Stimulated activated CD8-positive, alpha-beta memory T cell treated with anti-CD3 and anti-CD28 coated beads, Interleukin-4, amount 100 ng/mL, for 24 hours (primary cell): ENCODE measurements at places on chromosomes 6 and 20.
A peak's percentile ranks its signal among the peaks of the same experiment; 100 is the strongest.

DNA sequence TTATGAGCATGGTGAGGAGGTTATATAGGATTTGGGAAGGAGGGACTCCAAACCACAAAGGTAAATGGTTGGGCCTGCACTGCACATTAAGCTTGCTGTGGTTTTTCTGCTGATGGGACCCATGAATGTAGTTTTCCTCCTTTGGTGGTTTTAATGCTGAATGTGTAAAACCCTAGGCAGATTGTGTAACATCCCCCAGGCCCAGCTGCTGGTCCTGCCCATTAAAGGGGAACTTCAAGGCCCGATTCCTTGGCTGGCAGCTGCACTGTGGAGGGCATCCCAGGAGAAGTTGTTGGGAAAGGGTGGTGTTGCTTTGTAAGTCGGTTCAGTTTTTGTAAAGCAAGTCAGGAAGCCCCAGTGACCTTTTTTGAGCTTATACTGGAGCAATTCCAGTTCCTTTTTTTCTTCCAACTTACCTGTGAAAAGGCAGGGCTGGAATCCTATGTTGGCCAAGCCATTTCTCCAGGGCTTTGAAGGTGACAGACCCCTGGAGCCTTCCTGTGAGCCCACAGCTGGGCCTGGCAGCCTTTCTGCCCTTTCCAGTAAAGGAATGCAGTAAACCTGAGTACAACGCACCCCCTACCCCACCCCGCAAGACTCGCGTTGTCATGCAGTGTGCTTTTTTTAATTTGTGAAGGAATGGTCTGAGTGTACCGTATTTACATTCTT, 43.1 kb upstream of the NAA20 start:
- no peak for DNase-seq

DNA sequence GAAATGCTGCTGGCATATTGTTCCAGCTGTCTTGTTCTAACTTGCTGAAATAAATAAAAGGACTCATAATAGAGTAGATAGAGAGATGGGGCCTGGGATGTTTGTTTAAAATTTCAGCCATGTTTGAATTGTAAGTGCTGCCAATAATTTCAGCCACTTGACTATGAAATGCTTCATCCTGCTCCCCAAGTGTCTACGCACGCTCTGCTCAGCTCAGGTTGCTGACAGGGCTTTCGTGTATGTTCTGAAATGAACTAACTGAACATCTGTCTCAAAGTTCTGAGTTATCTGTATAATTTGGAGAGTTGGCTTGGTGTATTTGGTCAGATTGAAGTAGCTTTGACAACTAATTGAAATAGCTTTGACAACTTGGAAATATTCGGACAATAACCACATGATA, 387.8 kb downstream of the BMP2 start:
- DNase-seq, result no peak

GRCh38 chr20:29443819-29444218, 1813.6 kb upstream of the DEFB115 start:
- DNase-seq, result no peak

DNA sequence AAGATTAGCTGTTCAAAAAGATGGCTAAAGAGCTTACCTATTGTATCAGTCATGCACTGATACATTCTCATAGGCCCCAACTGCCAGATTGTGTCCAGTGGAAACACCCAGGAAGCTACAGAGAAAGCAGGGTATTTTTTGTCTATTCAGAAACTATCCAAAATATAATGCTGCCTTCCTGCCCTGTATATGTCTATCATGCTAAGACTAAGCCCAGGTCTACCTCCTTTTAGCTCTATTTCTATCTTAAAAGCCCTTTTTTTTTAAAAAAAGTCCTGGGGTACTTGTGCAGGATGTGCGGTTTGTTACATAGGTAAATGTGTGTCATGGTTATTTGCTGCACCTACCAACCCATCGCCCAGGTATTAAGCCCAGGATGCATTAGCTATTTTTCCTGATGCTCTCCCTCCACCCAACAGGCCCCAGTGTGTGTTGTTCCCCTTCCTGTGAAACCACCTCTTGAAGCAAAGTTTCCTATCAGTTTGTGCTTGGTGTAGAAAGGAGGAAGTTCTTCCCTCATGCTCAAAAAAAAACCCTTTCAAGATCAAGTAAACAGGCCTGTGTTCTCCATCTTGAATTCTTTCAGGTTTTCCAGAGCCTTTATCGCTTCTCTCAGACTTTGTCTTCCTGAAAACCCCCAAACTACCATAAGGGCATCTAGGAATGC, 514 bp downstream of the DEFB129 start:
- DNase-seq, result no peak

DNA sequence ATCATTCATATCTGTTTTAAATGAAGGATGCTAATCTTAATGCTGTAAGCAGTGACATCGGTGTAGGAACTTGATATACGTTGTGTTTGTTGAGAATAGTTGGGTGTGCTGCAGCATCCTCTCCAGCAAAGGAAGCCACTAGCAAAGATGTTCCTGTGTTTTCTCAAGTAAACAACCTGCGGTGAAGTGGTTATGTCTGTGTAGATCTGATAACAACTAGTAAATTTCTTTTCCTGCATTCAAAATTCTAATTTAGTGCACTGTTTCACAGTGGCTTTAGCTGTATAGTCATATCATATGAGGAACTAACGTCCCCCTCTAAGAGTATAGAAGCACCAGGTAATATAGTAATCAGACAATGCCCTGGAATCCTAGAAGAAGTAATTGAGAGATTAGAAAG, 38.7 kb downstream of the NCOA7 start:
- no peak for DNase-seq

GRCh38 chr6:37238381-37238780, 19.2 kb upstream of the TBC1D22B start:
- DNase-seq, result no peak

GRCh38 chr6:148064406-148065134, 278.1 kb upstream of the SASH1 start:
- no peak for DNase-seq

- DNase-seq, result no peak
Measured at GRCh38 chr6:143160439-143161220, 99.9 kb downstream of the AIG1 start.

DNA sequence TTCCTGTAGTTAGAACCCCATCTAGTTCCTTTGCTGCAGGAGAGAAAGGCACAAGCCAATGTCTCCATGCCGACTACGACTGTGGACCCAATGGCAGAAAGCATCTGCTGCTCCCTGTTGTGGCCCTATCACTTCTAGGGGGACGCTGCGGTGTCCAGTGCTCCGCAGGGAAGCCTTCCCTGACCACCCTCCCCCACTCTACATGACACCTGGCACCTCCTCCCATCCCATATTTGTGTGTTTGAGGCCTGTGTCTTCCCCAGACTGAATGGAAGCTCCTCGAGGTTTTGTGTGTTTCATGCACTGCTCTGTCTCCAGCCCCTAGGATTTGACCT, 159.5 kb downstream of the DTNBP1 start:
- DNase-seq, result no peak

- DNase-seq, result no peak
Measured at GRCh38 chr6:45469663-45470062, 91.9 kb upstream of the SUPT3H start.

DNA sequence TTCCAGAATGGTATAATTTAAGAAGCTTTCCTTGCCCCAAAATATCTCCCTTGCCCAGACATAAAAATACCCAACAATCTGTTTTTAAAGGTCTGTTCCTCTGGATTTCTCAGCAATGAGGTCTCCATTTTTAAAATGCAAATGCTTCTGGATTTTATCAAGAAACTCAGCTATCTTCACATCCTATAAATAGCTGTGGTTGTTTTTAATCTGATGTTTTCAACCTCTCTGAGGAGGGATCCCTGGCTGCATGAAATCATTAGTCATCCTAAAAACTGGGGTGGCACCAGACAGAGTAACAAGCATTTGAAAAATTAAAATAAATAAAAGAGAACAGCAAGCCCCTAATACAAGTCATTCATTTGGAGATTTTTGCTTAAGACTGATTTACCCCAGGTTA, 168.5 kb upstream of the ID4 start:
- DNase-seq, result no peak

DNA sequence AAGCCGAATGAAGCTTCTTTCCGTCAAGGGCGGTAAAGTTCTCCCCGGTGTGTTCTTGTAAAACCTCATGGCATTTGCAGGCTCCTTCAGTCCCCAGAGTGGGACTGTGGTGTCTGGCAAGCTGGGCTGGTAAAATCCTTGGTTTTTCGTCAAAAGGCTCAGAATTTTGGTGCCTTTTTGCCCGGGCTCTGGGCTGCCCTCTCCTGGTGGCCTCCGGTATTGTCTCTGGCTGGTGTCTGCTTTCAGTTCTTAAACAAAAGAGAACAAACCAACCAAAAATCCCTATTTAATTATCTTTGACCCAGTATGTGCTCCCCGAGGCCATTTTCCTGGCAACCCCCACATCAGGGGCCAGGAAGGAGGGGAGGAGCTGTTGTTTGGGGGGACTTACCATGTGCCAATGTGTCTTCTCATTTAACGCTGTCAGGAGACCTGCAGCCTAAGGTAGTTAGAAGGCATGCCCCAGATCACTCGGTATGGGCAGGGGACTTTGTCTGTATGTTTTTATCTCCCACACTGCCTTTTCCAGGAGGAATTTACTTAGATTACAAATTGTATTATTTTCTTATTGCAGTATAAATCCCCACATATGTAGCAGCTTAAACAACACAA, 11.1 kb downstream of the CDH4 start:
- DNase-seq, result peak; percentile 22

GRCh38 chr6:31797588-31797987, 2.0 kb upstream of the VARS1 start:
- DNase-seq, result no peak

GRCh38 chr6:40817369-40817768, 221.7 kb downstream of the UNC5CL start:
- no peak for DNase-seq

DNA sequence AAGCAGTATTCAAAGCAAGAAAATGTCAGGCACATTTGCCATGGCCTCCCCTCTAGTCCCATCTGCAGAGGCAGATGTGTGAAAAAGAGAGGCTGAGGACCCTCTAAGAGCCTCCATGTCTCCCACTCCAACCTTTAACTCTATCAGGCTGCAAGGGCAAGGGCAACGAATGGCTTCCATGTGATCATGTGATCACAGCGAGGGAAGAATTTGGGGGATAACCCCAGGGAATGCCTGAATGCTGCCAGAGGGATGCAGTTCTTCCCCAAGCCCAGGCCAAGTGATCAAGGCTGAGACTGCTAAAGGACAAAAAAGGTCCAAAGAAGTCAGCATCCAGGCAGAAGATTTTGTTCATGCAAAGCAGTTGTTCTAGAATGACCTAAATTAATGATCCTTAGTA, 4.9 kb downstream of the CHD6 start:
- no peak for DNase-seq

DNA sequence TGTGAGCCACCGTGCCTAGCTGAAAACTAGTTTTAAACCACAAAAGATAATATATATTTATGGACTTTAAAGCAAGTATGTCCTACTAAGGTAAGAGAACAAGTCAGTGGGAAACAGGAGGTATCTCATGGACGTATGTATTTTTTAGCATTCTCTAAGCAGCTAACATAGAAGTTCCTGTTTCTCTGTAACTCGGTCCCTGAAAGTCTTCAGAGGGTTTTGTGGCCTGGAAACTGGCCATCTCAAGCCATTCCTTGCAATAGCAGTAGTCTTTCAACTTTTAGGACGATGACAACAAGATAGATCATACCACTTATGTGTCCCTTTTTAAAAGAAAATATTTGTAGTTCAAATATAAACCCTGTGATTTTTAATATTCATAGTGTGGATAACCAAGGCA, 95.6 kb upstream of the RALGAPA2 start:
- no peak for DNase-seq

DNA sequence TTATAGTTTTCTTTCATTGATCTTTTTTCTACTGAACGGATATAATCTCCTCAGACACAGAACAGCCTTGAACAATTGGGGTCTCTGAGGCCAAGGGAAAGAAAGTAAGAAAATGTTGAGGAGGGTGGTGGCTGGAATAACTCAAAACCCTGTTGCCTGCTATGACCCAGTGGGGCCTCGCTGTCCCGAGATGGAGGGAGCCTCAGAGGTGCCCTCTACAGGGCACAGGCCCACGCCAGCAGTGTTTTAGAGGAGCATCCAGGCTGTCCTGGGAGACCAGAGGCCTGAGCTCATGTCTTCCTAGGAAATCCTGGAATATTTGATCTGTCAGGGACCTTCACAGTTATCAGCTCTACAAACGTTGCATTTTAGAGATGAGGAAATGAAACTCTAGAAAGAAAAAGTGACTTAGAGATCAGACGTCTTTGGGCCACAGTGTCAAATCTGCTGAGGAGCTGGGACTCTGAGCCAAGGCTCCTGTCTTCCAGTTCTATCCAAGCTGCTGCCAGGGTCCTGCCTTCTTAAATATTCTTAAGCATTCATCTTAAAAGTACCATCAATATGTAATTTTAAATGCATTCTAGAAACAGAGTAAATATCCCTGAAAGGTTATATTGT, 26.3 kb downstream of the ALDH5A1 start:
- DNase-seq, result peak; percentile 10

GRCh38 chr6:5279891-5280338, 18.6 kb downstream of the FARS2 start:
- no peak for DNase-seq

GRCh38 chr6:1665214-1665613, 55.5 kb downstream of the FOXC1 start:
- DNase-seq, result no peak

- DNase-seq, result no peak
Measured at GRCh38 chr6:134621858-134622257, 303.9 kb upstream of the SGK1 start.

GRCh38 chr20:14991023-14991422, 653.6 kb upstream of the FLRT3 start:
- DNase-seq, result no peak

- DNase-seq, result no peak
Measured at GRCh38 chr20:63737945-63738686, 1.5 kb upstream of the SLC2A4RG start.

GRCh38 chr20:59242714-59243626, 57.4 kb upstream of the EDN3 start:
- no peak for DNase-seq

GRCh38 chr6:114785235-114786127, 442.7 kb upstream of the HS3ST5 start:
- DNase-seq, result no peak

DNA sequence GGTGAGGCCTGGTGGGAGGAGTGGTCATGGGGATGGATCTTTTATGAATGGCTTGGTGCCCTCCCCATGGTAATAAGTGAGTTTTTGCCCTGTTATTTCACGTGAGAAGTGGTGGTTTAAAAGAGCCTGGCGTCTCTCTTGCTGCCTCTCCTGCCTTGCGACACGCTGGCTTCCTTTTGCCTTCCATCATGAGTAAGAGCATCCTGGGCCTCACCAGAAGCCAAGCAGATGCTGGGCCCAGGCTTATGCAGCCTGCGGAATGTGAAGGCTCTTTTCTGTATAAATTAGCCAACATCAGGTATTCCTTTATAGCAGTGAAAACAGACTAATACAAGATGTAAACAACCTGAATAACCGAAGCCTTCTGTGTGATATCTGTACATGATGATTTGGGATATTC, 27.6 kb downstream of the VTA1 start:
- no peak for DNase-seq

DNA sequence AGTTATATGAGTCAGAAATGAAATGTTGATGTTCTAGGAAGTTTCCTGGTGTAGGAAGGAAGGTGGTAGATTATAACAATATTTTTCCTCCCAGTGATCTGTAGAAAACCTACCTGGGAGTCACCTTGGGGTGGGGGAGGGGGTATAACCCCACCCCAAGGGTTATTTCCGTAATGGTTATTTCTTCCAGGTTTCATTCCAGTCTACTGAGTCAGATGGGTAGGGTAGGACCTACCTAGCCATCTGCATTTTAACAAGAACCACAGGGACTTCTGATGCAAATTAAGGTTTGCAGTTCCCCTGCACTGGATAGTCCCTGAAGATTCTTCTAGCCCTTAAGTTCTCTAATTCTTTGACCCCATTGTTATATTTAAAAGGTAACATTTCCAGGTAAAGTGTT, 88.9 kb downstream of the ARMC2 start:
- DNase-seq, result no peak
